Activated CD8-positive, alpha-beta memory T cell treated with anti-CD3 and anti-CD28 coated beads, Interleukin-2, amount 10 ng/mL, durations not matched to agents 7 days and 5 days (primary cell): ENCODE measurements at places on chromosomes 7 and 10. TPM values are rescaled to one million over a fixed set of nuclear protein-coding genes. Genes with fewer than 3 reads are reported as not detected.

Gene AASS
- 1.7 TPM for total RNA-seq

Gene GIMAP8
- total RNA-seq, result 9.9 TPM

Gene HEPACAM2
- not detected for total RNA-seq

Gene NKX2-3
- total RNA-seq, result not detected

Gene LIPM
- total RNA-seq, result not detected

Gene LRGUK
- total RNA-seq, result 0.18 TPM

Gene CDK1
- 111 TPM for total RNA-seq

Gene ADRA2A
- total RNA-seq, result not detected

Gene AZGP1
- not detected for total RNA-seq

Gene SPOCK2
- 51.9 TPM for total RNA-seq

Gene SUN3
- not detected for total RNA-seq

Gene PLCE1
- total RNA-seq, result not detected

Gene C10orf53
- total RNA-seq, result not detected

Gene CTTNBP2
- total RNA-seq, result not detected

Gene LIPF
- not detected for total RNA-seq

Gene CLDN12
- 6.1 TPM for total RNA-seq

Gene IFIT1
- 107 TPM for total RNA-seq

Gene CISD1
- 39.4 TPM for total RNA-seq
